ENCODE measurements at places on chromosomes 7 and 10.

DNA sequence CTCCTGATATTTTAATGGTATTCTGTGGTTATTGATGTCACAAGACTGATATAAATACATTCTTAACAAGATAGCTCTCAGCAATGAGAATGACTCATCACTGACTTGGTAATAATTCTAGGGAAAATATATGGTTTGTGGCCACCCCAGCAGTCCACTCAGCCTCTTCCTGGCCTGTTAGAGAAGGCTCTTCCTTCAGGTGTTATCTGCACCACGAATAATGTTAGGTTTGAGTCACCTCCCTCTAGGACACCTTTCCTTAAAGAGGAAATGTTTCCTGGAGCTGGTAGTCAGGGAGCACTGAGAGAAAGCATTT lies 163.3 kb downstream of the SVIL start:
- DNase-seq: no peak

GRCh38 chr10:17954861-17955260 lies 3.1 kb downstream of the SLC39A12 start:
- no peak for DNase-seq

DNA sequence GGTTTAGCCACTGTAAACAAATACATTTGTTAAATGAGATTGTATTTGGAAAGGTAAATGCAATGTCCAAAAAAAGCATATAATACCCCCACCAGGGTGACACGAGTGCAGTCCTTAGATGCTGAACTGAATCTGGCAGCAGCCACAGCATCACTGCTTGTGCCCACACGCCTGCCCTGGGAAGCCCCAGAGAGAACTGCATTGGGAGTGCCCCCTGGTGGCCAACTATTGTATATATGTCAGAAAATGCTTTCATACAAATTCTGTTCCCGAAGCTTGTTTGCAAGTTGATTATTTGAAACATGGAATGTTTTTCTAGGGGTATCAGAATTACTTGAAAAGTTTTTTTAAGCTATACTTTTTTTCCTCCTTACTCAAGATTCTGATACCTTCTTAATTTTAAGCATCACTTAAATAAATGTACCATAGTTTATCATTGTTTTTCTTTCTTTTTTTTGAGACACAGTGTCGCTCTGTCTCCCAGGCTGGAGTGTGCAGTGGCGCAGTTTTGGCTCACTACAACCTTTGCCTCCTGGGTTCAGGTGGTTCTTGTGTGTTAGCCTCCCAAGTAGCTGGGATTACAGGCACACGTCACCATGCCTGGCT lies 50.1 kb downstream of the LANCL2 start:
- DNase-seq: peak; percentile 72

DNA sequence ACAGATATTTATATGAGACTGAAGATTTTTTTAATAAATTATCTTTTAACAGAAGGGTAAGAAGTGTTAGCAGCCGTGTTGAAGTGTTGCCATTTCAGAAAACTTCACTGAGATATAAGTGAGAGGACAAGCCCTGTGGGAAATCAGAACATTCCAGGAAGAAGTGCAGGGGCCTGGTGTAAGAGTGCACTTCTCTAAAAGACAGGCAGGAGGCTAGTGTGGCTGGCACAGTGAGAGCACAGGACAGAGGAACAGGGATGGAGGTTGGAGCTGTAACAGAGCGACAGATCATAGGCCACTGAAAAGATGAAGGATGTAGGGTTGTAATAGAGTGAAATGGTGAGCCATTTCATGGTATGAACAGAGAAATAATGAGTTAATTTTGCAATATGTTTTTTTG lies 608.9 kb downstream of the SORCS1 start:
- no peak for DNase-seq

DNA sequence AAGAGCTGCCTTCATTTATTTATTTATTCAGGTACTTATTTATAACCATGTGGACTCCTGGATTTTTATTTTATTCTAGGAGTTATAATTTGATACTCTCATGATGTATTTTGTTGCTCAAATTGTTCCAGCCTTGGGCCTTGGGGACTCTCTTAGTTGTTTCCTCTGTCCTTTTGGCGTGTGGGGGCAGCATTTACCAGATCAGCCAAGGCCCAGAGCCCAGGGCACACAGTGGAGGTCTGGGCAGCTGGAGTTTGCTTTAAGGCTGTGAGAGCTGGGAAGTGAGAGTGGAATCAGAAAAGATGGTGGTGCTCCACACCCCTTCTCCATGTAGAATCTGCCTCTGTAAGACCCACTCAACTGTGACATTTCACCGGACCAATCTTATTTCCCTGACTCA lies 398.9 kb downstream of the RPS24 start:
- no peak for DNase-seq

GRCh38 chr7:471866-472639 lies 47.6 kb downstream of the PDGFA start:
- DNase-seq: no peak

- DNase-seq: no peak
These were observed 231.1 kb downstream of the ARHGAP12 start for GRCh38 chr10:31697271-31698180.

DNA sequence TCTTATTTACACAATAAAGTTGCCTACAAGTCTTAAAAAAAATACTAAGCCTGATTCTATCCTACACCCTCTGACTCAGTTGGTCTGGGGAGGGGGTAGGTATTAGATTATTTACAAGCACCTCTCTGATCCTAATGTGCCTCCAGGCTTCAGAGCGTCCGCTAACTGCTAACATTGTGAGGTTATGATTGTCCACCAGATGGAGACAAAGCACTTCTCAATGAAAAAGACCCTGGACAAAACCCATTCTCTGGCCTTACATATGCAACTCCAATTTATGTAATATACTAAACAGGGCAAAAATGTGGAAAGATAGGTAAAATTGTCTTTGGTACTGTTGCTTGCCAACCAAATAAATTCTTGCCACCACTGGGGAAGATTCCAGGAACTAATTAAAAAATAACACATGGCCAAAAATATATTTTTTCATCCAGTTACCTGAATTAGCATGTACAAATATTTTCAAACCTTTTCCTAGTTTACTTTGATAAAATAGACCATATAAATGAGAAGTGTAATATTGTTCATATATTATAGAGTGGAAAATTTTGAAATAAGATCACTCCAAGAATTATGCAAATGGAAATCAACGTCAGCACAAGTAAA lies 92.4 kb downstream of the KIF20B start:
- DNase-seq: peak; percentile 63

GRCh38 chr7:141144921-141145629 lies 71.2 kb downstream of the TMEM178B start:
- no peak for DNase-seq

DNA sequence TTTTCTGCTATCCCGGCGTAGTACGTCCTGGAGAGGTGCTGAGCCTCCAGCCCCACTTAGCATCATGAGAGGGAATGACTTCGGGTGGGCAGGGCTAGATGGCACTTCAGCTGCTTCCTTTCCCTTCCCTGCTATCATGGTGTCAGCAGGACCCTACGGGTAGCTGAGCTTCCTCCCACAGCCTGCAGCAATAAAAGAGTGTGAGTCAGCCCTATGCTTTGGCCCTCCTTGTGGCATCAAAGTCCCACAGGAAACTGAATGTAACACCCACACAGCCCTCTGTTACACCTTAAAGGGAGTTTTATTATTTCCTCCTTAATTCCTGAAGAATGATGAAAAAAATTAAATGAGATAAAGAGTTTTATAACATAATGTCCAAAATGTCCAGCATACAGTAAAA lies 458.1 kb downstream of the RPS24 start:
- no peak for DNase-seq

GRCh38 chr10:78319841-78320240 lies 286.2 kb downstream of the RPS24 start:
- DNase-seq: no peak

GRCh38 chr10:112027731-112028280 lies 155.8 kb downstream of the GPAM start:
- DNase-seq: no peak

DNA sequence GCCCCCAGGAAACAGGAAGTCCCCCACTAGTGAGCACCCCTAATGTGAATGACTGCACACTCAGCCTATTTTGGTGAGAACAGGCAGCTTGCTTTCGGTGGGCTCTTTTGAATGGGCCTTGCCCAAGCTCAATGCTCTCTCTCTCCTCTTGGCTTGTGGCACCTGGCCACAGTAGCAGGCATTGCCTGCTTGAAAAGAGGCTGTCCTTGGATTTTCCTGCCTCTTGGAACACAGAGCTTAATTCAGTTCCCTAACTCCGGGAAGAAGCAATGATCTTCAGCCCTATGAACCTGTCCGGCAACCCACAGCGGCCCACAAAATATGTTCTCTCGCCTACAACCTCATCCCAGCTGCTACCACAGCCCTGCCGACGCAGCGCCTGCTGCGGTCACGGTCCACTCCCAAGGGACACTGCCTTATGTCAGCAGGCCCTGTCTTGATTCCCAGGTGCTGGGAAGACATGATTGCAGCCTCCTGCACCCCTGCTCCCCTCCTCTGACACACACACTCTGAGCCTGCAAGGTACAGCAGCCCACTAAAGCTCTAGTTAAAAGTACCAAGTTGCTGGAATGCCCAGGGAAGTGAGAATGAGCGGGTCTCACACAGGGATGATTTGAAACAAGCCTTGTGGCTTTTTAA lies 715.5 kb upstream of the GALNT17 start:
- DNase-seq: no peak

- DNase-seq: no peak
These were observed 2.6 kb downstream of the CXCL12 start for GRCh38 chr10:44382131-44382858.

- no peak for DNase-seq
These were observed 27.0 kb upstream of the ZNF862 start for GRCh38 chr7:149811221-149811620.

- DNase-seq: no peak
These were observed 181.9 kb downstream of the CXCL12 start for GRCh38 chr10:44202952-44203351.

- DNase-seq: no peak
These were observed 163.2 kb downstream of the EBF3 start for GRCh38 chr10:129800796-129801340.

- DNase-seq: no peak
These were observed 131.5 kb downstream of the CCDC7 start for GRCh38 chr10:32577448-32577847.

DNA sequence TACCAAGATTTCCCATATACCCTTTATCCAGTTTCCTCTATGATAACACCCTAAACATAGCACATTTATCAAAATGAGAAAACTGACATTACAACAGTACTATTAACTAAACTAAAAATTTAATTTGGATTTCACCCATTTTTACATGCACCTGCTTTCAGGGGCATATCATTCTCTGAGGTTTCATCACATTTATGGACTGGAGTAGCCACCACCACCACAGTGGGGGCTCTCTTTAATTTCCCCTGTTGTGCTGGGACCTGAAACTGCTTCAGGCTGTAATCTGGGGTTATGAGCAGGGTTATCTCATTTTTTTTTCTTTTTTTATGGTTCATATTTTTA lies 637.9 kb upstream of the DPP6 start:
- no peak for DNase-seq

DNA sequence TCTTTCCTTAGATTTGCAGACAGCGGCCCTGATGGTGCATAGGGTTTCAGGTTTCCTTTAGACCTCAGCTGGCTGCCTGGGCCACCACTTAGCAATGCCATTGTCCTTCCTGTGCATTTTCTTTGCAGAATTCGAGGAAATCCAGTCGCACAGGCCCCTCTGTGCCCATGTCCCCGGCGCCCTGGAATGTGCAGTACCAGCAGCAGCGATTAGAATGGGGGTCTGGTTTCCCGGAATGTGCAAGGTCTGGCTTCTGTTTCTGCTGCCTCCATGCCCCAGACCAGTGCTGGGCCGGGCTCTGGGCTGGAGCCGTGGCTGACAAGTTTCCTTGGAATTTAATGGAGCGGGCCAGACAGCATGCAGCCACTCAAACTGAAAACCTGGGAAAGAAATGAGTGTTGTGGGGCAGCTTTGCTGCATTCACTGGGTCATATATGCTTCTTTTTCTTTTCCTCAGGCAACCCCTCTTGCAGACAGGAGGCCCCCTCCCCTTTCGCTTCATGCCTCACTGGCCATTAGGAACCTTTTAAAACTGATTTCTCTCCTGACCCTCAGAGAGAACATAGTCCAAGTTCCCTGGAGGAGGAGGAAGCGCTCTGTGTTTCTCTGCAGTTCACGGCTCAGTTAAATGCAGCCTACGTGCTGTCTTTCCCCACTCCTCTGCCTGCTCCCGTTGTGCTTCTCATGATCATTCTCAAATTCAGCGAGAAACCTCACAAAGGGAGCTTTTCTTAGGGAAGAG lies 14.4 kb downstream of the HTRA1 start:
- no peak for DNase-seq

DNA sequence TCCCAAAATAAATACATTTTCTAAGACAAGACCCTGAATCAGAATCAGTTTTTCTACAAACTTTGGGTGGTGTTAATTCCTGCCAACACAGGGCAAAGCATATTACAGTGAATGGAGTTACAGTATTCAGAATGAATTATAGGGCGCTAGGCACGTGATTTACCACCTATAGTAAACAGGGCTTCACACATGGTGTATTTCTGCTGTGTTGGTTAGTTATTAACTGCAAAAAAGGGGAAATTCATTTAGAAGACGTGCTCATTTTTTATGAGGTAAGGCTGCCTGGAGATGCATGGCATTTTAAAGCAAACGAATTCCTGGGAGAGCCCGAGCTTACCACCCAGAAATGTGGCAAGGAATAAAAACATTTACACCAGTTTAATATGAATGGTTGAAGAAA lies 393.8 kb downstream of the LRMDA start:
- no peak for DNase-seq

DNA sequence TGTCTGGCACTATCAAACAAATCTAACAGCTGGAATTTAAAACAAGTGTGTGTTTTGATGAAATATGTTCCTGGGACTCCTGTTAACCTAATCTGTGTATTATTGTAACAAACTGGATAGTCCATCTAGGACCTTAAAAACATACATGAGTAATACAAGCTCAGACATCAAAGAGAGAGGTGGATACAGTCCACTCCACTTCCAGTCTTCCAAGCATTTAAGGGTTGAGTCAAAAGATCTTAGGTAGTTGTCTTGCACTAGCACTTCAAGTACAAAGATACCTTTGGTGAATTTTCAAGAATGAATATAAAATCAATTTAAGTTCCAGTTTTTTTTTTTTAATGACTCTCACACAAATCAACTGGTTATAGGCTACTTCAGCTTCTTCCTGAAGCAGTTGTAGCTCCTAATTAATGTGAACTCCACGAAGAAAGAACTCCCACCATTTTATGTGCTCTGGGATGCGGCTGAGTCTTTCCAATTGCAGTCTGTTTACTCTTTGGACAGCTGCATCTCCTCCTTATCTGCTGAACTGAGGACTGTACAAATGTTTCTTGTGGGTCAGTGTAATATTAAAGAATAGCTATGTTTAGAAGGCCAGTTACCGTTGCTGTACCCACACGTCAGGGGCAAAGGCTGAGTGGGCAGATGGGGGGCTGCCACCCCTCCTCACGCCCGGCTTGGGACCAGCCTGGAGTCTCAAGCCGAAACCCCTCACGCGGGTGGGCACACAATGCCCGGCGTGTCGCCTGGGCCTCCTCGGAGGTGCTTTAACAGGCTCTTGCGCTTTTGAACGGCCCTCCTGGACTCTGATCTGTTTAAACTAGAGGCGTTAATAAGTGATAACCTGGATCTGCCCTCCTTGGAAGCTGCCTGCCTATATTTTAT lies 2.9 kb upstream of the IGF2BP3 start:
- DNase-seq: peak; percentile 45

GRCh38 chr10:130560116-130560515 lies 423.9 kb downstream of the GLRX3 start:
- DNase-seq: no peak

GRCh38 chr7:94240902-94241301 lies 153.8 kb upstream of the COL1A2 start:
- no peak for DNase-seq
